COLO829 (cell line): ENCODE measurements at places on chromosomes 1 and 21.

GRCh38 chr1:16334655-16335340, 17.5 kb downstream of the FBXO42 start:
- DNase-seq = no peak

DNA sequence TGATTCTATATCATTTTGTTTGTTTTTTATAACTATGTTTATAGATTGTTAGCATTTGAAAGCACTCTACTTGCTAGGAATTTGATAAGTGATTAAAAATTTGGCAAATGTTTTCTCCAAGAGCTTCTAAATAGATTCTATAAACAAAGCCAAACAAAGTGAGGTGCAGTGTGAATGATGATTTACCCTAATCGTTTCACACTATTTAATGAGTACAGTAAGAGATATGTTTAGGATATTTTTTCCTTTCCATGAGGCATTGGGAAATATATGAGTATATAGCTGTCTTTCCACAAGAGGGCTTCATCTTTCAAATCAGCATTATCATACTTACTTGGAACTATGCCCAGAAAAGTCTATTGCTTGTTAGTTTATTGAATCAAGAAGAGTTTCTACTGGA, 277.0 kb upstream of the BRINP3 start:
- DNase-seq = peak; percentile 30

DNA sequence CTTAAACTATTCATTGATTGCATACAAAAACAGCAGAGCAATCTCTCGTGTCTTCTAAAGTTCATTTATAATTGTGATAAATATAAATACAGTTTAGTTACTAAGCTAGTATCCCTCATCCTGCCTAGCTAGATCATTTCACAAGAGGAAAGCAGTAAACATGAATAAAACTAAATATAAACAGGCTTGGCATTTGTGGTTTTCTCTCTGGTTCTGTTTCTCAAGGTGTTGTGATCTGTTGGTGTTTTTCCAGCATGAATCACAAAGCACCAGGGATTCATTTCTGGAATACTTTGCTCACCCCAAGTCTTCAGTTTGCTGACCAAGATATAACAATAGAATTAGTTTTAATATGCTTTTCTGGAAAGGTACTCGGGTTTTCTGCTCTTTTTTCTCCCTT, 32.7 kb upstream of the GLIS1 start:
- DNase-seq = no peak

- DNase-seq = no peak
Observed at GRCh38 chr1:116388122-116388521, 15.1 kb downstream of the ATP1A1 start.

DNA sequence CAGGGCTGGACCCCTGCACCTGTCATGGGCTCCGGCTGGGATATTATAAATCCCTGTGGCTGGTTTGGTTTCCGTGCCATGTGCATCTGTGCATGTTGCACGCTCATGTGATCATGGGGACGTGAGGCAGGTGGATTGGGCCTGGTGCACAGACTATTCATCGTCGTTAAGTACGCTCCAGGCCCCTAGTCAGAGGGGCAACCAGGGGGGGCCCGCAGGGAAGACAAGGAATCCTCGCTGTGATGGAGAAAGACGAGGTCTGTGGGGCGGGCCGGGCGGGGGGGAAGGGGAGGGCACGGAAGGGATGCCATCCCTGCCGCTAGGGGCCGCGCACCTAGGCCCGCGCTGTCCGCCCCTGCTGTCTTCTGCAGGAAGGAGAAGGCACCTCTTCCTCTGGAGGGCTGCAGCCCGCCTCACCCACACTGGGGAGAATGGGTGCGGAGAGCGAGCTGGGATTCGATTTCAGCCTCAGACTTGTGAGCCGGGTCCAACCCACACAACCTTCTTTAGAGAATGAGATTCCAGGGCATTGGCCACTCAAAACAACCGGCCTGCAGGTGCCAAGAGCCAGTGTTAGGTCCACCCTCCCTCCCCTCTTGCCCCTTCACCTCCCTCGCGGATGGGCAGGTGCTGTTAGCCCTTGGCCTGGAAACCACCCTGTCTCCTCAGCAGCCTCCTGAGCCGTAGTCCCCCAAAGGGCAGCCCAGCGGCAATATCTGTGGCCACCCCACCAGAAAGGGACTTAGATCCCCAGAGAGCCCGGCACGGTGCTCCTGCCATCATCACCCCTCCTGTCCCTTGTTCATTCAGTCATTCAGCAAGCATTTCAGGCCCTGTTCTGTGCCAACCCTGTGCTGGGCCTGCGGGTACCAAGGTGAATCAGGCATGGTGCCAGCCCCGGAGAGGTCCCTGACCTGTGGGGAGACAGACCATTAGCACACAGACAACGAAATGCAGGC, 950 bp upstream of the LRP8 start:
- no peak for DNase-seq

- peak; percentile 35 for DNase-seq
Observed at GRCh38 chr1:85200463-85201339, at the start of gene SYDE2. Gene SYDE2, minus strand, starts transcription at chr1:85201016. Its CDS starts 20 bp downstream, at chr1:85200996.

- DNase-seq = peak; percentile 57
Observed at GRCh38 chr1:47871799-47872353, 125.3 kb downstream of the TRABD2B start.

GRCh38 chr1:32332290-32333079, 3.5 kb downstream of the MARCKSL1 start:
- DNase-seq = no peak

DNA sequence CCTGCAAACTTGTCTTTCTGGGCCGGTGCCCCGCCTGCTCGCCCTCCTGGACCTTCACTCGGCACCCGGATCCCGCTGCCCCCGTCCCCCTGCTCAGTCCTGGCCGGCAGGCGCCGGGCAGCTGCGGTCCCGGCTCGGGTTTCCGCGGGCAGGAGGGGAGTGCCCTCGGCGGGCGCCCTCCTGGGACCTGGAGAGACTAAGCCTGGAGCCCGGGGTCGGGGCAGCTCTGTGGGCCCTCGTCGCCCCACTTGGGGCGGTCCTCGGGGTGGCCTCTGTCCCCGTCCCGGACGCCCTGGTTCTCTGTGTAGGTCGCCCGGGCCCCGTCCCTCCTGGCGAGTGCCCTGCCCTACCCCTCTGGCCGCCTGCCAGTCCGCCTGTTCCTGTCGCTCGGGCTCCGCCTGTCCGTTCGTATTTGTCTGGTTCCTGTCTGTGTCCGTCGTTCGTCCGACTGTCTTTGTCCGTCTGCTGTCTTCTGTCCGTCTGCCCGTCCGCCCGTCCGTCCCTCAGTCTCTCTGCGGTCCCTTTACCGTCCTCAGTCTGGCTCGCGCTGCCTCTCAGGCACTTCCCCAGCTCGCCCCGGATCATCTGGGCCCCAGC, 490 bp downstream of the SERINC2 start:
- DNase-seq = no peak

- no peak for DNase-seq
Observed at GRCh38 chr1:40808909-40809308, 25.3 kb downstream of the KCNQ4 start.

DNA sequence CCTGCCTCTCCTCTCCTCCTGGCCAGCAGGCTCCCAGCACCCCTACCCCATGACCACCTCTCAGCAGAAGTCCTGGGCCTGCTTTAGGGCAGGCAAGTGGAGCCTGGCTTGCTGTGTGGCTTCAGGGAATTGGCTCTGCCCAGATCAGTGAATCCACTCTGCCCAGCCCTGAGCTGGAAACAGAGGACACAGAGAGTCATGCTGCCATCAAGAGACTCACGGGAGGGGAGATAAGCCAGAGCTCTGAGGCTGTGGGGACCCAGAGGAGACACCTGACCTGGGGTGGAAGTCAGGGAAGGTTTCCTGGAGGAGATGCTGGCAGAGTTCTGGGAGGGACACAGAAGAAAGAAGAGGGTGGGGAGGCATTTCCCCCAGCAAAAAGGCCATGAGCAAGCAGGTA, 54.2 kb downstream of the GLIS1 start:
- no peak for DNase-seq

DNA sequence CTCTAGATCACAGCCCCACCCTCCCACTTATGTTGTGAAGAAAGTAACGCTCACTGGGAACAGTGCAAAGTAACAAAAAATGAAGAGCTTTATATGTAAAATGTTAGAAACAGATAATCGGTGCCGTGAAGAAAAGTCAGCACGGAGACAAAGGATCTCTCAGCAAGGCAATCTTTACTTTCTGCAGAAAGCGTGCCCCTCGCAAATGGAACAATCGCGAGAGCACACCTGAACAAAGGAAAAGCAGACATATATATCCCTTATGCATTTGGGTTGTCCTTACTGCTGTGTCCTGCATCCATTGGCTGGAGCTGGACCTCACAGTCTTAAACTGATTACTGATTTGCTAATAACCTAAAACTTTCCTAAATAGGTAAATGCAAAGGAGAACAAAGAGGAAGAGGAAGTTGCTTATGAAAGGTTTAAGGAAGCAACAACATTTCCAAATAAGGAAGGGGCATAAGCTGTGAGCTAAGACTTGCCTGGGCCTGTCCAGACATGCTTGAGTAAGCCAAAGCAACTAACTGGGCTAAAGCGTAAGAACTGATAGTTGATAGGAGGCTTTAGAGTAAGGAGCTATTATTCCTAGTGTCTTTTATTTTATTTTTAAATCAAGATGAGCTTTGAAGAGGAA, 89.7 kb downstream of the GTF2B start:
- no peak for DNase-seq

GRCh38 chr1:51565009-51565408, 45.9 kb upstream of the EPS15 start:
- DNase-seq = no peak

DNA sequence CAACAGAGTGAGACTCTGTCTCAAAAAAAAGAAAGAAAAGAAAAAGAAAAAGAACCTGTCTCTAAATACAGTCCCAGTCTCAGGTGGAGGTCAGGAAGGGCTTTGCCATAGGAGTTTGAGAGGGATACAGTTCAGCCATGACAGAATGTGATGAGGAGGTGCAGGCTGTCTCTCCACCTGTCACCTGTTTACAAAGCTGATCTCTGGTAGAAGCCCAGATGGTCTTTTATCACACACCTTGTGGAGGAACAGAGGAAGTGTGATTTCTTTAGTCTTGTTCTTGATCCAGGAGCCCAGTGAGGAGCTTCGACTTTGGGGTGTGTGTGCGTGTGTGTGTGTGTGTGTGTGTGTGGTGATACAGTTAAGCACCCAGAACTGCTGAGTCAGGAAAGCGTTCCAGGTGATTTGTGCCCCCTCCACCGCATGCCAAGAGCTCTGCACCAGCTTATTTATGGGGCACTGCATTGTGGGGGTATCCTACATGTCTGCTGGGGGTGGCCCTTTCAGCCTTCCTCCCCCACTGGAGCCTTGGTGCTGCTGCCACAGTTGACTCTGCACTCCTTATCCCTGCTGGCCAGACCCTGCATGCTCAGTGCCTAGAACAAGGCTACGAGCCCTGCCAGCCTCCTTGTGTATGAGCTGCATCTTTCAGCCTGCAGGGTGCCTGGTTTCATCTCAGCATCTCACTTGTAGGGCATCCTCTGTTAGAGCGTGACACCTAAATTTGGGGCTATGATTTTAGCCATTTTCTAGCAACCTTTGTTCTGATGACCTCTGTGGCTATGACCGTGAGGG, 19.3 kb downstream of the DOP1B start:
- no peak for DNase-seq

DNA sequence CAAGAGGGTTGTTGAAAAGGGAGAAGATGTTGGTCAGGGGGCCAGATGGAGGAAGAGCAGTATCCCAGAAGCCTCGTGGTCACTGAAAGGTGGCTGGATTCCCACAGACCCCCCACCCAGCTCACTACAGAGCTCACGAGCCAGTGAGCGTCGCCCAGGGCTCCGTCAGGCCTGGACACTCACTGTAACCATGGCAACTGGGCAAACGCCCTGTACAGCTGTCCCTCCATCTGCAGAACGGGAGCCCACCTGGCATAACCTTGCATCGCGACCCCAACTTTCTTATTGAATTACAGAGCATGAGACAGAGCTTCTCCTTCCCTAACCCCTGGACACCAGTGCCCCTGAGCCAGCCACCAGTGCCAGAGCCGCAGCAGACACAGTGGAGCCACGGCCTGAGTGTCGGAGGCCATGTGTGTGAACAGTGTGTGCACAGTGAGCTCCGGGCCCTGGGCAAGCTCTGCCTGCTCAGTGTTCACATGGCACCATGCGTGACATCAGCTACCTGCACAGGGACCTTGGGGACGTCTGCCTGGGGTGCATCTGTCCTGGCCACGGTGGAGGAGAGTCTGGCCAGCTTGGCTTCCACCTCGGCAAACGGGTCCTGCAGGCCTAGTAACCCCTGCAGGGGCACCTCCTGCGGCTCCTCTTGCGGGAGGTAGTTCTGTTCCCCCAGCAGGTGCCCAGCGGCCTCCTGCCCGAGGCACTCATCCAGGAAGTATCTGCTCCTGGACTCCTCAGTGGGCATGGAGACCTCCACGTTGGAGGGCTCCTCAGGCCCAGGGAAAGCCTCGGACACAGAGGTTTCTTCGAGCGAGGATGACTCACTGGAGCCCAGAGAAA, 25.9 kb upstream of the DDOST start:
- DNase-seq = no peak

DNA sequence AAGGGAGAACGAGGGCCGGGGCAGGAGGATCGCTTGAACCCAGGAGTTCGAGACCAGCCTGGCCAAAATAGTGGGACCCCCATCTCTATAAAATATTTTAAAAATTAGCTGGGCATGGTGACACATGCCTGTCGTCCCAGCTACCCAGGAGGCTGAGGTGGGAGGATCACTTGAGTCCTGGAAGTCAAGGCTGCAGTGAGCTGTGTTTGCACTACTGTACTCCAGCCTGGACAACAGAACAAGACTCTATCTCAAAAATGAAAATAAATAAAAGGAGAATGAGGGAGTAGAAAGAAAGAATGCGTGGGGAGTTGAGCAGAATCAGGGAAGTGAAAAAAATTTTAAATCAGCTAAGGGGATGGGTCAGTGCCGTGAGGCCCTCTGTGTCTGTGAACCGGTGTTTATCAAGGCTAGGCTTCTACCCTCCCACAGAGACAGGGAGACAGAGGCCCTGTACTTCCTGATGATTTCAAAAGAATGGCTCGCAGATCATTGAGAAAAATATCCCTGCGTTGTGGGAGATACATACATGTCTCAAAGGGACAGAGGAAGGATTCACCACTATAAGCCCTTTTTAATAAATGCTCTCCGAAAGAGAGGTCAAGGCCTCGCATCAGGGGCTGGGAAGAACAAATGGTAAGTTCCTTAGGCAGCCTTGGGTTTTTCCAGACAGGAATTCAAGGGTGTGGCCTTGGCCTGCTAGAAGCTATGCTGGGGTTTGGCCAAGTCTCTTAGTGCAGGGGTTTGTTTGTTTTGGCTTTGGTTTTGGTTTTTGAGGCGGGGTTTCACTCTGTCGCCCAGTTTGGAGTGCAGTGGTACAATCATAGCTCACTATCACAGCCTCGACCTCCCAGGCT, 20.7 kb downstream of the IL10RB start:
- no peak for DNase-seq

DNA sequence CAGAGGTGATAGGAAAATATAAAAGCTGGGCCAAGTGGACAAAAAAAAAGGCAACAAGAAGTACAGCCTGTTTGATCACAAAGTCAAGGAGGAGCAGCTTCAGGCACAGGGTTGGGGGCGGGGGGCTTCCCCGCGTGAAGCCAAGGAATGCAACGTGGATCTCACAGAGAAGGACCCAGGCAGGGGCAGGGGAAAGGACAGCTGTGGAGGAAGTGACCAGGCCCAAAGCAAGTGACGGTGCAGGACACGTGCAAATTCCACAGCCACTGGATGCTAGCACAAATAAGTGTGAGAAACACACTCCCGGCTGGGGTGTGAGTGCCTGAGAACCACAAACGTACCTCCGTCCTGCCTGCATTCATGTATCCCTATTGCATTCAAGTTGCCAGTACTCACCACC, 77.7 kb upstream of the DSCAM start:
- DNase-seq = no peak
